Astrocyte (in vitro differentiated cells and primary cell): ENCODE measurements at places on chromosomes 7 and 10. TPM values are rescaled to one million over a fixed set of nuclear protein-coding genes. Genes with fewer than 3 reads are reported as not detected.

Gene DRGX
- total RNA-seq: not detected in 2 replicates

DNA sequence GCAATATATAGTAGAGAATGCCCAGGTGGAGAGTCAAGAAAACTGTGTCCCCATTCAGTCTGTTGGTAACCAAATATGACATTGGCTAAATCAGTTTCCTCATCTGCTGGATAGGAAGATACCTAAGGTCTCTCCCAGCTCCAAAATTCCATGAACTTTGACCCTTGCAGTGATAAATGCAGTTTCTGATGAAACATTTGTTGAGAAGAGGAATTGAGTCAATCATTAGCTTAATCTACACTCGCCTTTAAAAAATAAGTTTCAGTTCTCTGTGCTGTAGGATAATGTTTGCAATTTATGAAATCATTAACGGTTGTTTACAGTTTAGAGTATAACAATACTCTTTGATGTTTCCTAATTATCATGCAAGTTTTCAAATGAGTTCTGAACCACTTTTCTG is 38.0 kb upstream of the SLC25A13 start:
- H3K27me3 ChIP-seq: no peaks in the 10 kb centered on the region
- H3K27ac ChIP-seq: no peak overlapping the region
- no peaks in the 10 kb centered on the region for H3K4me1 ChIP-seq
- H3K4me3 ChIP-seq: no peak overlapping the region
- H3K36me3 ChIP-seq: no peaks in the 10 kb centered on the region

GRCh38 chr7:66571568-66571967 is 57.1 kb upstream of the KCTD7 start:
- no peaks in the 10 kb centered on the region for H3K4me1 ChIP-seq
- peaks cover 18% of the 10 kb centered on the region for H3K36me3 ChIP-seq
- no peak overlapping the region for H3K27ac ChIP-seq
- H3K4me3 ChIP-seq: no peak overlapping the region
- DNase-seq: no peak

Gene JMJD1C
- total RNA-seq: 55.4 and 61.0 TPM in 2 replicates

Gene BMPER
- total RNA-seq: 2.1 and 4.4 TPM in 2 replicates

DNA sequence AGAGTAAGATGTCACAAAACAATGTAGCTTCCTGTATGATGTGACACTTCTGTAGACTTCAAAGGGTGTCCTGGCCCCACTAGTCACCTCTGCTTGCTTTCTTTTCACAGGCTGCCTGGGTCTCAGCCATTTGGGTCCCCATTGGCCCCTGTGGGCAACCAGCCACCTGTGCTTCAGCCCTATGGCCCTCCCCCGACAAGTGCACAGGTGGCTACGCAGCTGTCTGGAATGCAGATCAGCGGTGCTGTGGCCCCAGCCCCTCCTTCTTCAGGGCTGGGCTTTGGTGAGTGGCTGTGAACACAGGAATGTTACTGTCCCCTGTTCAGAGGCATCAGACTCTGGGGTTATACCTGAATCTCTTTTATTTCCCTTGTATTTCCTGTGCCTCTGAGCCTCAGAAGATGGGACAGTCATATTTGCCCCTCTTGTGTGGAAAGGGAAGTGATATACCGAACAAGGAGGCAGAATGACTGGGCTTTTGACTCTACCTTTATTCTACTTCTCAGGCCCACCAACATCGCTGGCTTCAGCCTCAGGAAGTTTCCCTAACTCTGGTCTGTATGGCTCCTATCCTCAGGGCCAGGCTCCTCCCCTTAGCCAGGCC is 15.4 kb downstream of the SEC24C start:
- no peak for DNase-seq
- H3K4me3 ChIP-seq: no peak overlapping the region
- peaks cover 15% of the 10 kb centered on the region for H3K4me1 ChIP-seq
- no peak overlapping the region for H3K27ac ChIP-seq

- H3K4me1 ChIP-seq: no peaks in the 10 kb centered on the region
- H3K36me3 ChIP-seq: no peaks in the 10 kb centered on the region
- DNase-seq: no peak
- H3K4me3 ChIP-seq: no peak overlapping the region
- H3K27ac ChIP-seq: no peak overlapping the region
Measured at GRCh38 chr7:93592588-93593266, 18.2 kb upstream of the CALCR start.

DNA sequence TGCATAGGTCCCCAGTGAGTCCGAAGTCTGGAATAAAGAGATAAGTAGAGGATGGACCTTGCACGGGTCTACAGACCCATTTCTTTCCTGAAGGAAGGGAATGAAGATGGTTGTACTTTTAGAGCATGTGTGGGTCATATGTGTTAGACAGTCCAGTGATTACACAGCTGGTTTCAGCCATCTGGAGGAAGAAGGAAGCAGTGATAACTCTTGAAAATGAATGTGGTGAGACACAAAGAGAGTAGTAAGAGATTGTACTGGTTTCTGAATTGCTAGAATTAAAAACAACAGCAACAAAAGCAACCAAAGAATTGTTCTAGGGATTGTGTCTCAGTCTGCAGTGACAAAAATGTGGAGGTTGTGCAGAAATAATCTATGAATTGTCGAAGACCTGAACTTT is 258.9 kb downstream of the SUGCT start:
- no peak overlapping the region for H3K27ac ChIP-seq
- H3K36me3 ChIP-seq: no peaks in the 10 kb centered on the region
- H3K4me1 ChIP-seq: no peaks in the 10 kb centered on the region
- H3K27me3 ChIP-seq: no peaks in the 10 kb centered on the region
